ENCODE measurements at places on chromosomes 4 and X.

- no peaks in the 10 kb centered on the region for H3K36me3 ChIP-seq
- H3K4me3 ChIP-seq: no peak overlapping the region
- no peaks in the 10 kb centered on the region for H3K27me3 ChIP-seq
- H3K27ac ChIP-seq: no peak overlapping the region
- DNase-seq: no peak
- H3K4me1 ChIP-seq: no peaks in the 10 kb centered on the region
These were observed 132.6 kb downstream of the ANAPC4 start for GRCh38 chr4:25509646-25510045.

GRCh38 chr4:25843340-25844097, 19.3 kb downstream of the SEL1L3 start:
- peak overlapping the region; percentile 43 for H3K27ac ChIP-seq
- peak; percentile 60 for DNase-seq
- H3K36me3 ChIP-seq: peaks cover 6% of the 10 kb centered on the region
- no peaks in the 10 kb centered on the region for H3K27me3 ChIP-seq
- peaks cover 4% of the 10 kb centered on the region for H3K4me1 ChIP-seq

DNA sequence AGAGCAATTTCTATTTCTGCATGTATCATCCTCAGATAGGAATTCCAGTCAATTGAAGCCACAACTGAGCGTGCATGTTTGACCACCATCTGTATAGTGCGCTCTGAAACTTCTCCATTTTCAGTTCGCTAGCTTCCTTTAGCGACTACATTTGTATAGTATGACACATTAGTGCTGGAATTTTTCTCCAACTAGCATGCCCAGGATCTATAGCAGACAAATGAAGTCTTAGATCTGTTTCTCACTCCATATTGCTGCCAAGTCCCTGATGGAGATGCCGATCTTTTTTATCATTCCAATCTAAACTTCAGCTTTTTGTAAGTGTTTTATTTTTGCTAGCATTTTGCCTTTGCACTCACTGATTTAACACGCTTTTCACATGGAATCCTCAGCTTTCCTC, 774.8 kb upstream of the TENM3 start:
- H3K27ac ChIP-seq: no peak overlapping the region
- H3K27me3 ChIP-seq: no peaks in the 10 kb centered on the region
- H3K36me3 ChIP-seq: no peaks in the 10 kb centered on the region
- H3K4me3 ChIP-seq: no peak overlapping the region
- H3K4me1 ChIP-seq: no peaks in the 10 kb centered on the region

GRCh38 chrX:53239474-53239873, 14.5 kb upstream of the KDM5C start:
- H3K27me3 ChIP-seq: no peaks in the 10 kb centered on the region
- no peak overlapping the region for H3K4me3 ChIP-seq
- no peaks in the 10 kb centered on the region for H3K4me1 ChIP-seq

DNA sequence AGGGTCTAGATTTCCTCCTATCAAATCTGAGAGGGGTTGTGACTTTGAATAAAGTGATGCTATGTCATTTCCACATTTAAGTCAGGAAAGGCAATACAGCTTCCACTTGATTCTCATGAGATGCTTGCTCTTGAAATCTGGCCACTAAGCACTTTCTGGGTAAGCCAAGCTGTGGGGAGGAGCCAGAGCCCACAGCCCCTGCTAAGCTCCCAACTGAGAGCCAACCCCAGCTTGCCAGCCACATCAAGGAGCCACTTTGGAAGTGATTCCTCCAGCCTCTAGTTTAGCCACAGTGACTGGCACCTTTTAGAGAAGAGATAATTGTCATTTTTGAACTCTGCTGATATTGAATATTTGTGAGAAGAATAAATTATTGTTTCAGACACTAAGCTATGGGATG, 1441.5 kb upstream of the IGFBP7 start:
- no peaks in the 10 kb centered on the region for H3K36me3 ChIP-seq
- H3K4me3 ChIP-seq: no peak overlapping the region
- H3K4me1 ChIP-seq: no peaks in the 10 kb centered on the region
- H3K27ac ChIP-seq: no peak overlapping the region

DNA sequence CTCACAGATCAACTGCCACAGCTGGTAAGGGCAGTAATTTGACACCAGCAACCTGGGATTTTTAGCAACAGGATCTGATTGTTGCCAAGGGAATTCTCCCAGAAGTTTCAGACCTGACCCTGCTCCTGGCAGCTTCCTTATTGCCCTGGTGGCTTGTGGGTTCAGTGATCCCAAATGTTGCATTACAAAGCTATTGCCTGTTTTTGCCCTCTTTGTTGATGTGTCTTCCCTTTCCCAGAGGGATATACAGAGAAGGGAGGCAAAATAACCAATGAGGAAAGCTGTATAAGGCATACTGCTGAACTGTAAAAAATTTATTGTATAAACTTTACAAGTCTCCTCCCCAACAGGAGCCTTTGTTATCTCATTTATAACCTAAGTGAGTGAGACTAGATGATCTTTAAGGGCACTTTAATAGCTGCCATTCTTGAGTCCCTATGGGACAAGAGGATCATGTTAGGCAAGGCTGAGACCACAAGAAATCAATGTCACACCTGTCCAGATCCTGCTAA, 22.2 kb downstream of the VSIG4 start:
- H3K36me3 ChIP-seq: no peaks in the 10 kb centered on the region
- peak overlapping the region; percentile 19 for H3K27ac ChIP-seq
- no peaks in the 10 kb centered on the region for H3K27me3 ChIP-seq
- H3K4me1 ChIP-seq: no peaks in the 10 kb centered on the region
- H3K4me3 ChIP-seq: no peak overlapping the region

- no peak overlapping the region for H3K4me3 ChIP-seq
- no peaks in the 10 kb centered on the region for H3K36me3 ChIP-seq
- no peaks in the 10 kb centered on the region for H3K27me3 ChIP-seq
- no peak overlapping the region for H3K27ac ChIP-seq
- DNase-seq: no peak
These were observed 33.2 kb upstream of the BMP15 start for GRCh38 chrX:50877310-50877709.

- H3K4me1 ChIP-seq: no peaks in the 10 kb centered on the region
- no peaks in the 10 kb centered on the region for H3K36me3 ChIP-seq
- no peaks in the 10 kb centered on the region for H3K27me3 ChIP-seq
- H3K4me3 ChIP-seq: peak overlapping the region; percentile 60
- peak; percentile 28 for DNase-seq
These were observed 504 bp upstream of the RBM3 start for GRCh38 chrX:48573690-48574269.

- H3K36me3 ChIP-seq: no peaks in the 10 kb centered on the region
- peak overlapping the region; percentile 88 for H3K27ac ChIP-seq
- H3K4me3 ChIP-seq: peak overlapping the region; percentile 36
- H3K27me3 ChIP-seq: no peaks in the 10 kb centered on the region
- peak; percentile 35 for DNase-seq
These were observed 671 bp downstream of the SLC7A11 start for GRCh38 chr4:138241281-138242075.
